ENCODE measurements at places on chromosomes 5 and 9.

GRCh38 chr5:52342361-52342760 lies 445.4 kb upstream of the ITGA1 start:
- DNase-seq: no peak

DNA sequence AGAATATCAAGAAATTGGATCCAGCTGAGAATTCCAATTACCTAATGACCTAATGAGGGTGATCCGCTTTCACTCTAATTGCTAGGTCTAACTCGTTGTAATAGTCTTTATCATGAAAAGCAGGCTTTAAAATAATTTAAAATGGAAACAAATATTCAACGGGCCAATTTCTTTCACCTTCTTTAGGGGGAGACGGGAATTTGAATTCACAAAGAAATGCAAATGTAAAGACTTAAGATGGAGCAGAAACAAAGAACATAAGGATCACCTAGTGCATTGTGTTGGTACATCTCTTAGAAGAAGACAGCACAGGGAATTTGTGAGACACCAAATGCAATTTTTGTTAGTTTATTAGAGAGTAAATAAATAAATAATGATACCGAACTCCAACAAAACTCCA lies 1.5 kb upstream of the KCNN2 start:
- no peak for DNase-seq

GRCh38 chr5:149121145-149121544 lies 20.1 kb upstream of the ABLIM3 start:
- no peak for DNase-seq

GRCh38 chr5:10424124-10424731 lies 17.5 kb upstream of the ROPN1L start:
- DNase-seq: no peak

DNA sequence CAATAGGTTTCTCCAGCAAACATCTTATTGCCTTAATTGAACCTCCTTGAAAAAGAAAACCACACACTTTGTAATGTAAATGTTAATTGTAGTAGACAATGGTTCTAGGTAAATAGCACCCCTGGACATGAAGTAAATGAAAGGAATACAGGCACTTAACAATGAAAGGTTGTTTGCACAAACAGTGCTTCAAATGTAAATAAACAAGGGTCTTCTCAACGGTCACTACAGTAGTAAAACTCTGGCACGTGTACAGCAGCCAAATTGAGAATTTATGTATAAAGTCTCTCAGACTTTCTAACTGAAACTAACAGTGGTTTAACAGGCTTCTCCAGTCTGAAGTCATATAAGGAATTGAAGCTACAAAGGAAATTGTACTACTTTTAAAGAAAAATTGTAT lies 218.3 kb downstream of the MEF2C start:
- DNase-seq: no peak

- no peak for DNase-seq
Observed at GRCh38 chr5:173869316-173869715, 18.8 kb upstream of the CPEB4 start.

- DNase-seq: no peak
Observed at GRCh38 chr9:4235871-4236804, 63.7 kb downstream of the GLIS3 start.

DNA sequence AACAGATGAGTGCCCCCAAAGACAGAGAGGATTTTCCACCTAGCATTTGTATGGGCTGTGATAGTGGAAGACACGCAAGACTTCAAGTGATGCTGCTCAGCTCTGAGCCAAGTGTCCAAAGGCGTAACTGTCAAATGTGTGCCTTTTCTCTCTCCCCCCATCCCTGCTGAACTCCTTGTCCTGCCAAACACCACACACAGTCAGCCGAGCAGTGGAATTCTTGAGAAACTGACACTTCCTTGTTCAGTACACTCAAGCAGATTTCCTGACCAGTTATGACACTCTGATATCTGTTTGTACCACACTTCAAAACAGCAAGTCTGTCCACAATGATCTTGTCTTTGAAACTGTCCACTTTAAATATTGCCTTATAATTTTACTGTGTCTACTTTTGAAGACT lies 166.4 kb downstream of the PIK3R1 start:
- DNase-seq: no peak

GRCh38 chr9:138013836-138014562 lies 136.4 kb downstream of the CACNA1B start:
- DNase-seq: no peak

GRCh38 chr5:153893817-153894216 lies 144.9 kb downstream of the FAM114A2 start:
- DNase-seq: no peak

- DNase-seq: no peak
Observed at GRCh38 chr5:35331956-35332950, 102.0 kb upstream of the PRLR start.

- no peak for DNase-seq
Observed at GRCh38 chr9:14992516-14992915, 82.3 kb upstream of the FREM1 start.

DNA sequence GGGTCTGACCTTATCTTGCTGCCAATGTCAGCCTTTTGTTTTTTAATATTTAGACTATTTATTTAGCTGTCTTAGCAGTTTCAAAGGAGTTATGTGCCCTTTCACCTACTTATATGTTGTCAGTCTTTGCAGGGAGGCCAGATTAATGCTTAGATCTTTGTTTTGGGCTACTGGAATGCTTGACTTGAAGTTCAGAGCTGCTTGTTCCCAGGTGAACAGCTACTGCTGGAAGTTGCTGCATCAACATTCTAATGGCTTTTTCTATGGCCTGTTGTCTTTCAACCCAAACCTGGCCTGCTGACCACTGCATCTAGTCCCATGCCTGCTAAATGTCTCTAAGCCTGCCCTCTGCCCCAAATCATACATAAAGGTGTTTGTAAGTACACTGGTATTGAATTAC lies 3.0 kb downstream of the SLC22A5 start:
- DNase-seq: no peak

- DNase-seq: no peak
Observed at GRCh38 chr5:158837908-158838307, 261.8 kb downstream of the EBF1 start.

GRCh38 chr9:251398-251797 lies 36.7 kb downstream of the DOCK8 start:
- no peak for DNase-seq

- no peak for DNase-seq
Observed at GRCh38 chr9:3960661-3961144, 339.2 kb downstream of the GLIS3 start.

GRCh38 chr9:103821115-103821514 lies 273.0 kb upstream of the SMC2 start:
- no peak for DNase-seq

- no peak for DNase-seq
Observed at GRCh38 chr5:38636626-38637025, 80.2 kb upstream of the LIFR start.

- no peak for DNase-seq
Observed at GRCh38 chr5:65932676-65933075, 6.3 kb downstream of the ERBIN start.

GRCh38 chr9:89311346-89312221 lies 589 bp downstream of the CKS2 start:
- DNase-seq: no peak

DNA sequence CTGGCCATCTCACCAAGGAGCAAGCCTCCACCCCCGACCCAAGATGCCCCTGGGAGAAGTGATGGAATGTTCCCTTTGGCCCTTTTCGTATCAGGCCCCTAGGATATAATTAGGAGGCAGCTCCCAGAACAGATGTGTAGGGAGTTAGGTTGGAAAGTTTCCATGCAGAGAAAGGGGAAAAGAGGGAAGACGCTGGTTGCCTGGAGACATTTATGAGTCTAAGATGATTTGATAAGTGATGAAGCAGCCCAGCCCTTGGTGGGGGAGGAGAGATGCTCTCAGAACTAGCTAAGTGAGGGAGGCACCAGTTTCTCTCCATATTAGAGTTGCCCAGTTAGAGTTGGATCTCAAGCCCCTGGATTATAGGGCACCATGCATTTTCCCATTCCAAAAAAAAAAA lies 137.5 kb downstream of the GNA14 start:
- DNase-seq: no peak

- no peak for DNase-seq
Observed at GRCh38 chr5:1772634-1773033, 27.0 kb downstream of the MRPL36 start.

DNA sequence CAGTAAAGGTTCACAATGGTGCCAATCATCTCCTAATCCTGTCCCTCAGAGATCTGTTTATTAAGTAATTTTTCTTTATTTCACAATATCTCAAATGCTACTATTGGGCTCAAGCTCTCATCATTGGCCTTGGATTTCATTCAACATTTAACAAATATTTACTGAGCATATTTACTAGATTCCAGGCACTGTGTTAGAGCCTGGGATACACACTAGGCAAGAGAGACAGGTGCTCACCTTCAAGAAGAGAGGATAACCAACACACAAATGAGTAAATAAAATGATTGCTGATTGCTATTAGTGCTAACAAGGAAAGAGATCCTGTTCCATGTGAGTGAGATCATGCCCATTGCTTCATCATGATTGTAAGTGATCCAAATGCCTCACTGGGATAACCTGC lies 27.4 kb downstream of the PPP2R2B start:
- no peak for DNase-seq
